Smooth muscle cell of the pulmonary artery (primary cell): ENCODE measurements at places on chromosomes 5 and 9. TPM values are rescaled to one million over a fixed set of nuclear protein-coding genes. Genes with fewer than 3 reads are reported as not detected.

FAM163B gene
- 0.20 and 0.39 TPM in 2 replicates for total RNA-seq

RGS3 gene
- 98.1 and 101 TPM in 2 replicates for total RNA-seq

FOXD4L3 gene
- total RNA-seq, result 0.07 and 0.10 TPM in 2 replicates

PCDHGB4 gene
- total RNA-seq, result 26.1 and 54.1 TPM in 2 replicates

CDH9 gene
- not detected in 2 replicates for total RNA-seq

SLC6A18 gene
- total RNA-seq, result not detected in 2 replicates

PCA3 gene
- total RNA-seq, result 0.07 and 0.13 TPM in 2 replicates

LEAP2 gene
- 0.26 and 0.30 TPM in 2 replicates for total RNA-seq

ACSL6 gene
- 0.17 TPM in 1 of 2 replicates, not detected in the other for total RNA-seq

IRX1 gene
- total RNA-seq, result 0.86 and 2.5 TPM in 2 replicates

GPX8 gene
- 110 and 162 TPM in 2 replicates for total RNA-seq

IFNA17 gene
- total RNA-seq, result not detected in 2 replicates

SPINK5 gene
- total RNA-seq, result not detected in 2 replicates

NCS1 gene
- 45.8 and 91.2 TPM in 2 replicates for total RNA-seq

PPP2R2B gene
- total RNA-seq, result 0.66 and 1.0 TPM in 2 replicates

TEX48 gene
- total RNA-seq, result not detected in 2 replicates

ZBTB26 gene
- total RNA-seq, result 5.1 and 6.2 TPM in 2 replicates

GSN gene
- 602 and 638 TPM in 2 replicates for total RNA-seq

APC gene
- total RNA-seq, result 74.2 and 83.9 TPM in 2 replicates

HSD17B3 gene
- not detected in 2 replicates for total RNA-seq

ABO gene
- not detected in 2 replicates for total RNA-seq

TAS2R1 gene
- total RNA-seq, result not detected in 2 replicates

LECT2 gene
- not detected in 2 replicates for total RNA-seq

CATSPER3 gene
- 0.10 and 0.13 TPM in 2 replicates for total RNA-seq

SRD5A1 gene
- 21.2 and 33.9 TPM in 2 replicates for total RNA-seq

ZBED3 gene
- 0.52 and 2.3 TPM in 2 replicates for total RNA-seq

MOB3B gene
- total RNA-seq, result 0.17 and 0.59 TPM in 2 replicates

FAM78A gene
- 0.69 and 0.85 TPM in 2 replicates for total RNA-seq
